ENCODE measurements at places on chromosomes 7 and 10.

- H3K4me1 ChIP-seq = no peaks in the 10 kb centered on the region
- H3K27me3 ChIP-seq = no peaks in the 10 kb centered on the region
These were observed 32.8 kb downstream of the LRRC18 start for GRCh38 chr10:48906841-48907240.

DNA sequence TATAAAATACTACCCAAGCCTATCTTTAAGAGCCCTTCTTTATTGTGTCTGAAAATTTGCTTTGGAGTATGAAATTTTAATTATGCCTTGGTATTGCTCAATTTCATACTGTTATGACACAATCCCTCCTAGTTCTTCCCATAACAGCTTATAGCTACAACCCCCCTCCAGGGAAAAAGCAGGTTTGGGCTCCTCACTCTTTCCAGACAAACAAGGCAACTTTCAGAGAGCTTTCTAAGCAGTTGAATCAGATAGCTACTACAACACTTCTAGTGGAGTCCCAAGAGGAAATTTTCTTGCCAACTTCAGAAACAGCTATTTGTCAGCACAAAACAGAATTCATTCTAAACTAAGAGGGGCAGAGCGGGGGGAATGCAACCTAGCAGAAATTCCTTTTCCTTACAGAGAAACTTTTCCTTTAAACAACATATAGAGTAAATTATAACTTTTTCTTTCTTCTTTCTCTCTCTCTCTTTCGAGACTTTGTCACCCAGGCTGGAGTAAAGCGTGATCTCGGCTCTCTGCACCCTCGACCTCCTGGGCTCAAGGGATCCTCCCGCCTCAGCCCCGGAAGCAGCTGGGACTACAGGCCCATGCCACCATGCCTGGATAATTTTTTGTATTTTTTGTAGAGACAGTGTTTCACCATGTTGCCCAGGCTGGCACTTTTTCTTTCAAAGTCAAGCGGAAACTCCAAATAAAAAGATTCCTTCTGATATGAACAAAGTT lies 26.0 kb upstream of the JMJD1C start:
- H3K27me3 ChIP-seq = no peaks in the 10 kb centered on the region
- no peak overlapping the region for H3K4me3 ChIP-seq
- no peak overlapping the region for H3K27ac ChIP-seq
- no peaks in the 10 kb centered on the region for H3K4me1 ChIP-seq

- no peak for DNase-seq
- H3K27ac ChIP-seq = no peak overlapping the region
- peak overlapping the region; percentile 67 for H3K4me3 ChIP-seq
- peaks cover 55% of the 10 kb centered on the region for H3K27me3 ChIP-seq
These were observed 1.1 kb downstream of the AUTS2 start for GRCh38 chr7:69599286-69599954.

- H3K4me1 ChIP-seq = no peaks in the 10 kb centered on the region
- H3K36me3 ChIP-seq = peaks cover 7% of the 10 kb centered on the region
- H3K27ac ChIP-seq = no peak overlapping the region
- H3K27me3 ChIP-seq = no peaks in the 10 kb centered on the region
These were observed 57.8 kb downstream of the MICU1 start for GRCh38 chr10:72567889-72568640.

DNA sequence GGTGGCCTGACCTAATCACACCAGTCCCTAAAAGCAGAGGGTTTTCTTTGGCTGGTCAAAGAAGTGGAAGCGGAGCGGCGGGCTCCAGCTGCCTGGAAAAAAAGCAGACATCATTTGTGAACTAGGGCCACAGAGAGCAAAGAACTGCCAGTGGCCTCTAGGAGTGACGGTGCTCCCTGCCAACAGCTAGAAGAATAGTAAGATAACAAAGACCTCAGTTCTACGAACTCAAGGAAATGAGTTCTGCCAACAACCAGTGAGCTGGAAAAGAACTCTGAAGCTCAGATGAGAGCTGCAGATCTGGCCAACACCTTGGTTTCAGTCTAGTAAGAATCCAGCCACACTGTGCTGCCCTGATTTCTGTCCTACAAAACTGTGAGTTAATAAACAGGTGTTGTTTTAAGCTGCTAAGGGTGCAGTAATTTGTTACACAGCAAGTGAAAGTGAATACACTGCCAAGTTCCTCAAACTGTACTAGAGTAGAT lies 178.0 kb downstream of the SRPK2 start:
- H3K27ac ChIP-seq = no peak overlapping the region
- H3K27me3 ChIP-seq = no peaks in the 10 kb centered on the region
- peaks cover 2% of the 10 kb centered on the region for H3K4me1 ChIP-seq
- DNase-seq = no peak

DNA sequence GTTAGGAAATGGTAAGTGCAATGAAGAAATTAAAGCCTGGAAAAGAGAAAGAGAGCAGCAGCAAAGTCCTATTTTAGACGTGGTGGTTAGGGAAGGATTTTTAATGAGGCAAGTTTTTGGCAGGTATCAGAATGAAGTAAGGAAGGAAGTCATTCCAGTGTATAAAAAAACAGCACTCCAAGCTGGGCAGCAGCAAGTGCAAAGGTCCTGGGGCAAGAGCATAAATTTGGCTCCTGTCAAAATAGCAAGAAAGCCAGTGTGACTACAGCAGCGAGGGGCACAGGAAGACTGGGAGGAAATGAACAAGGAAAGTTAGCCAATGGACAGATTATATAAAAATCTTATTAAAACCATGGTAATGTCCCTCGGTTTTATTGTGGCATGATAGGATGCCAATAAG lies 90.2 kb downstream of the PPP1R3A start:
- no peaks in the 10 kb centered on the region for H3K27me3 ChIP-seq
- DNase-seq = no peak
- no peak overlapping the region for H3K4me3 ChIP-seq

GRCh38 chr10:31635009-31635408 lies 293.6 kb downstream of the ARHGAP12 start:
- H3K36me3 ChIP-seq = no peaks in the 10 kb centered on the region
- no peaks in the 10 kb centered on the region for H3K27me3 ChIP-seq
- no peak overlapping the region for H3K27ac ChIP-seq

GRCh38 chr10:122497241-122497640 lies 35.9 kb downstream of the HTRA1 start:
- no peaks in the 10 kb centered on the region for H3K27me3 ChIP-seq
- H3K36me3 ChIP-seq = no peaks in the 10 kb centered on the region
- no peaks in the 10 kb centered on the region for H3K4me1 ChIP-seq
- H3K27ac ChIP-seq = no peak overlapping the region
- H3K4me3 ChIP-seq = no peak overlapping the region

- H3K4me1 ChIP-seq = no peaks in the 10 kb centered on the region
- H3K27me3 ChIP-seq = no peaks in the 10 kb centered on the region
- peaks cover 10% of the 10 kb centered on the region for H3K36me3 ChIP-seq
These were observed 64.9 kb upstream of the PPIF start for GRCh38 chr10:79282388-79282787.

DNA sequence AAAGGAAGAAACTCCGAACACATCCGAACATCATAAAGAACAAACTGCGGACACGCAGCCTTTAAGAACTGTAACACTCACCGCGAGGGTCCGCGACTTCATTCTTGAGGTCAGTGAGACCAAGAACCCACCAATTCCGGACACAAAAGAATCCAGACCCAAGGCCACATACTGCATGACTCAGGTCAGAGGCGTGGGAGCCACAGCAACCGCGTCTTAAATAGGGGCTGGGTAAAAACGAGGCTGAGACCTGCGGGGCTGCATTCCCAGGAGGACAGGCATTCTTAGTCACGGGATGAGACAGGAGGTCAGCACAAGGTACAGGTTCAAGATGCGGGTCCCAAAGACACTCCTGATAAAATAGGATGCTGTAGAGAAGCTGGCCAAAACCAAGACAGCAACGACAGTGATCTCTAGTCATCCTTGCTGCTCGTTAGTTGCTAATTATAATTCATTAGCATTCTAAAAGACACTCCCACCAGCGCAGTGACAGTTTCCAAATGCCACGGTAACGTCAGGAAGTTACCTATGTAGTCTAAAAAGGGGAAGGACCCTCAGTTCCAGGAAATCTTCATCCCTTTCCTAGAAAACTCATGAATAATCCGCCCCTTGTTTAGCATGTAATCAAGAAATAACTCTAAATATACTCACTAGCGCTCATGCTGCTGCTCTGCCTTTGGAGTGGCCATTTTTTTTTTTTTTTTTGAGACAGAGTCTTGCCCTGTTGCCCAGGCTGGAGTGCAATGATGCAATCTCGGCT lies 19.3 kb downstream of the AP5Z1 start:
- no peak overlapping the region for H3K27ac ChIP-seq
- no peak for DNase-seq
- no peak overlapping the region for H3K4me3 ChIP-seq
- H3K4me1 ChIP-seq = no peaks in the 10 kb centered on the region
- H3K36me3 ChIP-seq = peaks cover 3% of the 10 kb centered on the region
- H3K27me3 ChIP-seq = no peaks in the 10 kb centered on the region

DNA sequence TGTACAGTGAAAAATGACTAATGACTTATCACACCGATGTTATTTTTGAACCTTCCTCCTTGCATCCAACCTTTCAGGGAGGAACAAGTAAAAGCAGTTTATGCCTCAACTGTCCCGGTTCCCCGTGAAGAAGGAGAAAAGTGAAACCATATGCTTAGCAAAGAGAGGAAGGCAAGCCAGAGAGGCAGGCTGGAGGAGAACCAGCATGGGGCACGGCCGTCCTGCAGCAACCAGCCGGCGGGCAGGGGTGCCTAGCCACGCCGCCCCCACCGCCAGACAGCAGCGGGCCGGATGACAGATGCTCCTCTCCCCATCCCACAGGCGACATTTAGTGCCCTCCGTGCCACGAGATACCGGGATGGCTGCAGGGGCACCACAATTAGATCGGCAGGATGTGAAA lies 421.4 kb upstream of the MGMT start:
- H3K4me1 ChIP-seq = no peaks in the 10 kb centered on the region
- no peak overlapping the region for H3K27ac ChIP-seq

- H3K4me1 ChIP-seq = no peaks in the 10 kb centered on the region
- no peak overlapping the region for H3K27ac ChIP-seq
- DNase-seq = no peak
- H3K4me3 ChIP-seq = no peak overlapping the region
These were observed 61.2 kb downstream of the SEMA3D start for GRCh38 chr7:85125651-85126131.

DNA sequence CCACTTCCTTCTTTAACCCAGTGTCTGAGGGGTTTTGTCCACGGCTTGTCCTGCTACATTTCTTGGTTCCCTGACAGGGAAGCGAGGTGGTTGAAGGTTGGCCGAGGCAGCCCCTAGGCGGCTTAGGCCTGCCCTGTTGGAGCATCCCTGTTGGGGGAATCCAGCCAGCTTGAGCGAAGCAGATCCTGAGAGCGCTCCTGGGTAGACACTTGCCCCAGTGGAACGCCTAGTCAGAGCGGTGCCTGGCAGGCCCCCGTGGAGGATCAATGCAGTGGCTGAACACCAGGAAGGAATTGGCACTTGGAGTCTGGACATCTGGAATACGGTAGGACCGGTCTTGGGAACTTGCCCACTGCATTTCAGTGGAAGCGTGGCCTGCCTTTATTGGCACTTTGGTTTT lies 32.7 kb upstream of the NRF1 start:
- H3K4me3 ChIP-seq = no peak overlapping the region
- H3K27me3 ChIP-seq = no peaks in the 10 kb centered on the region
- no peak for DNase-seq
- no peaks in the 10 kb centered on the region for H3K36me3 ChIP-seq
- no peak overlapping the region for H3K27ac ChIP-seq

DNA sequence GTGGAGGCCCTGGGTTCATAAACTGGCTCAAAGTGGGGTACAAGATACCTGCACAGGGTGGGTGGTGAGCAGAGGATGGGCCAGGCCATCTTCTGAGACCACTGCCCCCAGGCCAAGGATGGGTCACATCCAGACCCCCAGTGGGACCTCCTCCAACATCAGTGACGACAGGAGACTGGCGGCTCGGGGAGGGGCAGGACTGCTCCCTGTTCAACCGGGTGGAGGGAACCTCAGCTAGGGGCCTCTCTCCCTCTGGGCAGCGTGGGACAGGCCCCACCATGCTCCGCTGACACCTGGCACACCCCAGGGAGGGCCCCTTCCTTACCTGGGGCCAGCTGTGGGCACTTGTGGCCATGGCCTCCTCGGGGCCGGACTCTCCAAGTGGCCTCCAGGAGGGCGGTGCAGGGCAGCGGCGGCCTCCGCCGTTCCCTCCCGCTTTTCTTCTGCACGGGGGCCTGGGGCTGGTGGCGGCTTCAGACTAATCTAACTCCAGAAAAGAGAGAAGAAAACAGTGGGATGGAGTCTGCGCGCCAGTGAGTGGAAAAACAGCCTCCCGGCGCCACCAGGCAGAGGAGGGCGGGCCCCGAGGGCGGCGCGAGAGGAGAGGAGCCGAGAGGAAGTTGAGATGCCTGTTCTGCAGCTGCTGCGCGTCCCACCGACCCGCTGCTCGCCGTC lies at the start of gene CALHM2:
TSS of gene CALHM2 (minus strand) at position 540 of the 675 bp plus-strand sequence. CDS start 2,429 bp downstream, outside the sequence.
- peaks cover 7% of the 10 kb centered on the region for H3K4me1 ChIP-seq
- no peak for DNase-seq
- H3K27me3 ChIP-seq = no peaks in the 10 kb centered on the region
- peaks cover 4% of the 10 kb centered on the region for H3K36me3 ChIP-seq
- H3K4me3 ChIP-seq = peak within 1 kb of the TSS; percentile 49
- no peak within 1 kb of the TSS for H3K27ac ChIP-seq

GRCh38 chr7:78769481-78770101 lies 683.9 kb downstream of the MAGI2 start:
- no peaks in the 10 kb centered on the region for H3K36me3 ChIP-seq
- H3K27me3 ChIP-seq = no peaks in the 10 kb centered on the region
- H3K27ac ChIP-seq = no peak overlapping the region
- H3K4me1 ChIP-seq = peaks cover 9% of the 10 kb centered on the region
- no peak for DNase-seq

DNA sequence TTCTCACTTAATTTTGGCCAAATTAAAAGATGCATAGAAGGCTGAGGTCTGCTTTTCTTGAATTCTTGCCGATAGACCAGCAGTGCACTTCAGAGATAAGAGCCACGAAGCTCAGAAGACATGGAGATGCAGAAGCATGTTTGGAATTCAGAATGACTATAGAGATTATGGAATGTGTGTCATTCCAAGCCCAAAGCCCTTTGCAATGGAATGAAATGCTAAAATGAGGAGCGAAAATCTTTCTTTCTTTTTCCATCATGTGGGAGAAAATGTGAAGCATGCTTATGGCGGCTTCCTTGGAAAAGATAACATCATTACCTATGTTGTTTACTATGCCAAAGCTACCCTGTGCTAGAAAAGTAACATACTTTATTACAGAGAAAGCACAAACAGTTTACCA lies 257.0 kb upstream of the RNF32 start:
- no peak overlapping the region for H3K4me3 ChIP-seq
- no peaks in the 10 kb centered on the region for H3K27me3 ChIP-seq
- no peak overlapping the region for H3K27ac ChIP-seq
- H3K36me3 ChIP-seq = no peaks in the 10 kb centered on the region
- DNase-seq = no peak
- H3K4me1 ChIP-seq = no peaks in the 10 kb centered on the region

GRCh38 chr7:2158331-2159175 lies 74.2 kb downstream of the MAD1L1 start:
- no peak for DNase-seq
- H3K4me3 ChIP-seq = no peak overlapping the region
- H3K27me3 ChIP-seq = no peaks in the 10 kb centered on the region
- no peaks in the 10 kb centered on the region for H3K4me1 ChIP-seq

Measured in H1 (cell line).